ENCODE measurements at places on chromosomes 4 and X. TPM values are rescaled to one million over a fixed set of nuclear protein-coding genes. Genes with fewer than 3 reads are reported as not detected.

The PDCL2 gene
- total RNA-seq: not detected

GRCh38 chrX:37652589-37653231 lies 32.9 kb upstream of the XK start:
- no peaks in the 10 kb centered on the region for H3K27me3 ChIP-seq
- no peak overlapping the region for H3K4me3 ChIP-seq
- H3K4me1 ChIP-seq: no peaks in the 10 kb centered on the region
- H3K27ac ChIP-seq: no peak overlapping the region
- DNase-seq: no peak

DNA sequence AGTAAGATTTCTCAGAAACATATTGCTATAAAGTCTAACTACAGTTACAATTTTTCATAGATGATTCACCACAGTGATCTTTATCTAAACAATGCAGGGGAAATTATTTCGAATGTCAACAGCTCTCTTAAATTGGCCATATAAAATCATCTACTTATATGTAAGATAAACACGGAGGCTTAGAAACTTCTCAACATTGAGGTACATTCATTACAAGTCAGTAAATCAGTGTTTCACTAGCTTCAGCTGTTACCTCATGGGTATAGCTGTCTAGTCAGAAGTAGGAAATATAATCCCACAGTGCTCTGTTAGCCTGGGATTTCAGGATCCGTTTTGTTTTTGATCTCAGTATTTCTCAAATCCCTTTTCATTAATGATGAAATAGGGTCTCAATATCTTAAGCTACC lies 43.2 kb downstream of the PCDH7 start:
- H3K27ac ChIP-seq: no peak overlapping the region
- no peaks in the 10 kb centered on the region for H3K27me3 ChIP-seq
- no peaks in the 10 kb centered on the region for H3K36me3 ChIP-seq

The PNMA6F gene
- total RNA-seq: not detected

DNA sequence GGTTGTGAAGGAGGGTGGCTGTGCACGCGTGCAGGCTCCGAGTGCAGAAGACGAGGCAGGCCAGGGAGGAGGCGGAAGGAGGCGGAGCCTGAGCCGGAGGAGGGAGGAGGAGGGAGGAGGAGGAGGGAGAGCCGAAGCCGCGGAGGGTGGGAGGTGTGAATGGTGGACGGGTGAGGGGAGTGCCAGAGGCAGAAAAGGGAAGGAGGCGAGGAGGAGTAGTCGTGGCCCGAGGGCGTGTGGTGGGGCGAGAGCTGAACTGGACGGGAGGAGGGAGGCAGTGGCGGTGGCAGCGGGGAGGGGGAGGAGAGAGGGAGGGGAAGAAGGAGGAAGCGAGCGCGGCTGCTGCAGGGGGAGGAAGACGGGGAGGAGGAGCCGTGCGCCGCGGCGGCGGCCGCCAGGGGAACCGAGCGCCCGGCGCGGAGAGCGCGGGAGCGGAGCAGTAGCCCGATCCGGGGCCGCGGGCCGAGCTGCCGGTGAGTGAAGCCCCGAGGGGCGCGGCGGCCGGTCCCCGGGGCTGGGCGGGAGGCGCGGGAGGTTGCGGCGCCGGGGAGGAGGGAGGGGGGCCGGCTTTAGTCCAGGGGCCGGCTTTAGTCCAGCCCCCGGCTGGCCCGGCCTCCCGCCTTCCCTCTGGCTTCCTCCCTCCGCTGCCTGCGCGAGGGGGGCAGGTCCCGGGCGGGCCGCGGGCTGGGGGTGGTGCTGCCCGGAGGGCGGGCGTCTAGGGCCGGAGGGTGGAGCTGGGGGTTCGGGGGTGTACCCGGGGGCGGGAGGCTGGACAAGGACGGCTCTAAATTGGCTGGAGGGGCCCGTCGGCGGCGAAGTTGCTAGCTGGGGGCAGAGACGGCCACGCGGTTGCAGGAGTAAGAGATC lies at the start of gene TMEM164:
TMEM164 (plus strand) TSS at position 815 of the 867 bp plus-strand sequence. CDS start 661 bp downstream, outside the sequence.
- H3K27me3 ChIP-seq: no peaks in the 10 kb centered on the region
- H3K4me1 ChIP-seq: peaks cover 35% of the 10 kb centered on the region
- no peaks in the 10 kb centered on the region for H3K36me3 ChIP-seq
- DNase-seq: peak; percentile 85

GRCh38 chrX:55787727-55788126 lies 70.2 kb downstream of the RRAGB start:
- H3K4me3 ChIP-seq: no peak overlapping the region
- no peaks in the 10 kb centered on the region for H3K27me3 ChIP-seq
- H3K27ac ChIP-seq: no peak overlapping the region
- H3K36me3 ChIP-seq: no peaks in the 10 kb centered on the region
- no peaks in the 10 kb centered on the region for H3K4me1 ChIP-seq
- DNase-seq: no peak

DNA sequence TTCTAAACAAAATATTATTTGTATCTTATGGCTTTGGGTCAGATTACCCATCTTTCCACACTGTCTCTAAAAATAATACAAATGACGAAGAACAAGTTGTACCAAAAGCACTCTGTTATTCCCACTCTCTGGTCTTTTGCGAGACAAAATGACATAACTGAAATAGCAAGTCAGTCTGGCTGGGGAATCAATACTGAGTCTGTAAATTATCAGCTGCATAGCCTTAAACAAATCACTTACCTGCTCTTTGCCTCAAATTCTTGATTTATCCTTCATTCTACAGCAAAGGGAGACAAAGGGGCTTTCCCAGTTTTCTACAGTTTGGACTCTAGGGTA lies 40.9 kb downstream of the SOWAHB start:
- H3K27ac ChIP-seq: no peak overlapping the region
- H3K4me3 ChIP-seq: no peak overlapping the region
- no peaks in the 10 kb centered on the region for H3K4me1 ChIP-seq
- DNase-seq: no peak
- H3K36me3 ChIP-seq: no peaks in the 10 kb centered on the region

The ANXA3 gene
- total RNA-seq: not detected

GRCh38 chr4:119865389-119865788 lies 201.3 kb downstream of the MAD2L1 start:
- no peak for DNase-seq
- H3K27ac ChIP-seq: no peak overlapping the region
- no peaks in the 10 kb centered on the region for H3K4me1 ChIP-seq

DNA sequence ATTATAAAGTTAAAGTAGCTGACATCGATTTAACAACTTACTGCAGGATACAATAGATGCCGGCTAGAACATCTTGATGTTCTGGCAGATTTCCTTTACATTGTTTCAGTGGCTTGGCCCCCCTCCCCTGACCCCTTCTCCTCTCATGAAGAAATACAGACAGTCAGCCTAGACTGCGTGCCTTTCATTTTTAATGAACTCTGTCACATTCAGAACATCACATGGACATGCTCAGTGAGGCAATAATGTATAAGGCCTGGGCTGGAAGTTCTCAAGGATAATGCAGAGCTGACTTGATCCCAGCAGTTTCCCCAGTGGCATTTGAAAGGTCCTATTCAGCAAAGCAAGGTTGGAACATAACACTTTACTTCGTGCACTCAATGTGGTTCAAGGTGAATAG lies 239.2 kb downstream of the ANK2 start:
- H3K27me3 ChIP-seq: no peaks in the 10 kb centered on the region
- no peaks in the 10 kb centered on the region for H3K36me3 ChIP-seq
- DNase-seq: no peak
- H3K27ac ChIP-seq: no peak overlapping the region
- no peaks in the 10 kb centered on the region for H3K4me1 ChIP-seq

The CFI gene
- not detected for total RNA-seq

DNA sequence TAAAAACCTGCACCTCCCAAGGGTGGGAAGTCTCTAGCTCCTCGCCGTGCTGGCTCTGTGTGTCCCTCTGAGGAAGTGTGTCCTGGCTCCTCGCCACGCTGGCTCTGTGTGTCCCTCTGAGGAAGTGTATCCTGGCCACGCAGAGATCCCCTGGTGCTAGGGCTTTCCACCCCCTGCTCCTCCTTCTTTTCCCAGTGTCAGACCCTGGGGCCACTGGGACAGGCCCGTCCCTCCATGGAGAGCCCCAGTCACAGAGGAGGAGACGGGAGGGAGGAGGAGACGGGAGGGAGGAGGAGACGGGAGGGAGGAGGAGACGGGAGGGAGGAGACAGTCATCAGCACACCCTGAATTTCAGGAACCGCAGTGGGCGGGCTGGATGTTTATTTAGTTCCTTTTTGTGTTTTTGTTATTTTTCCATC lies 53.8 kb upstream of the HGFAC start:
- no peak overlapping the region for H3K27ac ChIP-seq
- no peak overlapping the region for H3K4me3 ChIP-seq
- no peaks in the 10 kb centered on the region for H3K4me1 ChIP-seq

GRCh38 chr4:27055221-27055760 lies 194.7 kb downstream of the STIM2 start:
- peaks cover 5% of the 10 kb centered on the region for H3K27me3 ChIP-seq
- no peak overlapping the region for H3K4me3 ChIP-seq
- no peaks in the 10 kb centered on the region for H3K36me3 ChIP-seq
- H3K4me1 ChIP-seq: no peaks in the 10 kb centered on the region
- no peak for DNase-seq

The FIP1L1 gene
- 90.7 TPM for total RNA-seq

The MSMO1 gene
- total RNA-seq: 24.4 TPM

DNA sequence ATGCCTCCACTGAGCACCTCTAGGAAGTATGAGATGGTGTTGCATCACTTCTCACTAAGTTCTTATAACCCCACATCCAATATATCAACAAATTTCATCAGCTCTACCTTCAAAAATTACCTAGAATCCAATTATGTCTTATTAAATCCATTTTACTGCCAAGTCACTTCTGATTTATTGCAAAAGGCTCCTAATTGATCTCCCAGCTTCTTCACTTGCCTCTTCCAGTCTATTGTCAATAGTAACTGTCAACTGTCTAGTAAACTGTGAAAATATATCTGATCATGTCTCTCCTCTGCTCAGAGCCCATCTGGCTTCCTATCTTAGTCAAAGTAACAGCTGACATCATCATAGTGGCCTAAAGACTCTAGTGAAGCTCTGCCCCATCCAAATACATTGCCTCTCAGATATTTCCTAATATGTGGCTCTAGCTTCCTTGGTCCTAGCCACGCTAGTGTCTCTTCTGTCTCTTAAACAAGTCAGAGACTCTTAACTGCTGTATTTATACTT lies 414.5 kb upstream of the ATOH1 start:
- no peaks in the 10 kb centered on the region for H3K4me1 ChIP-seq
- no peak overlapping the region for H3K4me3 ChIP-seq
- H3K27ac ChIP-seq: no peak overlapping the region
- no peak for DNase-seq
- no peaks in the 10 kb centered on the region for H3K27me3 ChIP-seq

The RELL1 gene
- total RNA-seq: 34.9 TPM

The GLOD5 gene
- total RNA-seq: not detected

- H3K27me3 ChIP-seq: no peaks in the 10 kb centered on the region
- H3K36me3 ChIP-seq: peaks cover 10% of the 10 kb centered on the region
- peak; percentile 48 for DNase-seq
- peak overlapping the region; percentile 78 for H3K27ac ChIP-seq
- peaks cover 41% of the 10 kb centered on the region for H3K4me1 ChIP-seq
- H3K4me3 ChIP-seq: peak overlapping the region; percentile 94
Observed at GRCh38 chrX:1535241-1536041, 1.5 kb downstream of the P2RY8 start.

DNA sequence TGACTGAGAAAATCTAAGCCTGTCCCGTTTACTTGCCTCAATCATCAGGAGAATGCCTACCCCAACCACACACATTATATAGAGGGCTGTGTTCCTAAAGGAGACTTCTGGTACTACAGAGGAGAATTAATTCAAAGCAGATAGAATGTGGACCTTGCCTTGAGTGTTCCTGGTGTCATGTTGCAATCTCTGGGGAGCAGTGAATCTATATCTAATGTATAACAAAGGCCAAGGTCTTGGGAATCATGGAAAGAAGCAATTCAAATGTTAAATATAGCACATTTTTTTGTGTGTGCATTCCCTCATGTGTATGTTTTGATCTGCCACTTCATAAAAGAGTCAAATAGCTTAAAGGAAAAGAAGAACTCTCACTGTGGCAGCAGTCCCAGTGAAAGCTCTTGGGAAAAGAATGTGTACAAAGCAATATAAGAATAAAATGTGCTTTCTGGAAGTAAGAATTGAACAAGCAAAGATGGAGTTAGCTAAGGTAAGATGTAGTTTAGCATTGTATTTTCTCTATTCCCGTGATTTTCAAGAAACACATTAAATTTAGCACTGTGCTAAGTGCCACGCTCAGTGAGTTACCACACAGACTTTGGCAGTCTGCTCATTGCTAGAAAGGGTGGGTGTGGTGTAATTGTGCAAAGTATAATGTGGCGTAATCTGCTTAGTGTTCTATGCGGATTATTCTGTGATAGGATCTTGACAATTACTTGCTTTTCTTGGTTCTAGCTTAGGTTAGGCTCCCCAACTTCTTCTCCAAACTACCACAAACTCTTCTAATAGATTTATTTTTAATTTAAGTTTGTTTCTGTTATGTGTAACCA lies 13.7 kb downstream of the ADH6 start:
- no peaks in the 10 kb centered on the region for H3K36me3 ChIP-seq
- no peak overlapping the region for H3K4me3 ChIP-seq
- no peaks in the 10 kb centered on the region for H3K27me3 ChIP-seq
- no peak for DNase-seq

The MAGEC2 gene
- total RNA-seq: not detected

The TBX22 gene
- total RNA-seq: not detected

- no peak overlapping the region for H3K27ac ChIP-seq
- H3K36me3 ChIP-seq: no peaks in the 10 kb centered on the region
- no peaks in the 10 kb centered on the region for H3K4me1 ChIP-seq
- no peaks in the 10 kb centered on the region for H3K27me3 ChIP-seq
- no peak for DNase-seq
Observed at GRCh38 chr4:71732706-71733105, 51.2 kb downstream of the GC start.

DNA sequence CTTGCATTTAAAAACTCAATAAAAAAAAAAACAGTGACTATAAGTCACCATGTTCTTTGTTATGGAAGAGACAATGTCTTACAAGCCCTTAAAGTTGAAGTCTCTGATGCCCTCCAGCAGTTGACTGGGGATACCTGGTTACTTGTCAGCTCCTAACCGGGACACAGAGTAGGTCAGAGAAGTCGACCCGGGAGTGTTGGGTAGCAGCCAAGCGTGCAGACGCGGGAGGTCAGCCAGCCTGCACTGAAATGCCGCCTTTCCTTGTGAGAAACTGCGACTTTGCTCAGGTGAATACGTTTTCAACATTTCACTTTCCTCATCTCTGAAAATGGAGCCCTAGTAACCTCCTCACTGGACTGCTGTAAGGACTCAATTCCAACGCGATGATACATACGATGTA lies 81.8 kb downstream of the F11 start:
- H3K36me3 ChIP-seq: no peaks in the 10 kb centered on the region
- H3K4me1 ChIP-seq: no peaks in the 10 kb centered on the region
- H3K4me3 ChIP-seq: no peak overlapping the region
- no peak for DNase-seq
- no peak overlapping the region for H3K27ac ChIP-seq
- H3K27me3 ChIP-seq: no peaks in the 10 kb centered on the region

DNA sequence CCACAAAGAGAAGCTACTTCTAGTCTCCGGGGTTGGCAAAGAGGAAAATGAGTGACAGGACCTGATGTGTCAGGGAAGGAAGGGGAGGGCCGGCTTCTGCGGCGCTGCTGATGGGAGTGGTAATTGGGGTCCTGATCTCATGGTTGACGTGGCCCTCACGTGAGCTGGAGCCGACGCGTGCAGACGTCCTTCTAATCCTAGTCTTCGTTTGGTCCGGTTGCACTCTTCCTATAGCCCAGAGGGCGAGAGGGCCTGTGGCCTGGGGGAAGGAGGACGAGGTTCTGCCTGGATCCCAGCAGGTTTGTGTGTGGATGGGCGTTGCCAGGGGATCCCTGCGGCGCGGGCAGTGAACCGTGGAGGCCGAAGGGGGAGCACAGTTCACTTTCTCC lies at the start of gene ARMCX1:
ARMCX1 (plus strand) TSS at position 186 of the 389 bp plus-strand sequence. CDS start 2,384 bp downstream, outside the sequence.
- no peak within 1 kb of the TSS for H3K4me3 ChIP-seq
- no peak for DNase-seq
- H3K4me1 ChIP-seq: no peaks in the 10 kb centered on the region
- H3K36me3 ChIP-seq: no peaks in the 10 kb centered on the region

Data from CD4-positive, alpha-beta memory T cell (primary cell).